RCC 7860 (cell line): ENCODE measurements at places on chromosomes 7 and 10.

DNA sequence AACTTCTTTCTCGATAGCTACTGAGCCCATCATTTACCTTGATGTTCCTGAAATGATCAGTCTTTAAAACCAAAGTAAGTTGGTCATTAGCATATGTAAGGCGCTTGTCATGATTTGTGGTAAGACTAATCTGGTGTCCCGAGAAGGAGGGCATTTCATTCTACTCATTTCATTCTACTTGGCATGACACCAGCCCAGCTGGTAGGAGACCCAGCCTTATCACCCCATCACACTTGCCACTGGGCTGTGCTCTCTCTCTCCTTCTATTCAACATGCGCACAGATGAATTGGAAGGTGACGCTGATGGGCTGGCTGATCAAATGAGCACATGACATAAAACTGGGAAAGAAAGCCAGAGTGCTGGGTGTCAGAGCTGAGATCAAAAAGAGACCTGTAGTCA lies 65.7 kb downstream of the CRTAC1 start:
- DNase-seq: no peak

- no peak for DNase-seq
These were observed 271.6 kb downstream of the GFRA1 start for GRCh38 chr10:116001262-116001857.

DNA sequence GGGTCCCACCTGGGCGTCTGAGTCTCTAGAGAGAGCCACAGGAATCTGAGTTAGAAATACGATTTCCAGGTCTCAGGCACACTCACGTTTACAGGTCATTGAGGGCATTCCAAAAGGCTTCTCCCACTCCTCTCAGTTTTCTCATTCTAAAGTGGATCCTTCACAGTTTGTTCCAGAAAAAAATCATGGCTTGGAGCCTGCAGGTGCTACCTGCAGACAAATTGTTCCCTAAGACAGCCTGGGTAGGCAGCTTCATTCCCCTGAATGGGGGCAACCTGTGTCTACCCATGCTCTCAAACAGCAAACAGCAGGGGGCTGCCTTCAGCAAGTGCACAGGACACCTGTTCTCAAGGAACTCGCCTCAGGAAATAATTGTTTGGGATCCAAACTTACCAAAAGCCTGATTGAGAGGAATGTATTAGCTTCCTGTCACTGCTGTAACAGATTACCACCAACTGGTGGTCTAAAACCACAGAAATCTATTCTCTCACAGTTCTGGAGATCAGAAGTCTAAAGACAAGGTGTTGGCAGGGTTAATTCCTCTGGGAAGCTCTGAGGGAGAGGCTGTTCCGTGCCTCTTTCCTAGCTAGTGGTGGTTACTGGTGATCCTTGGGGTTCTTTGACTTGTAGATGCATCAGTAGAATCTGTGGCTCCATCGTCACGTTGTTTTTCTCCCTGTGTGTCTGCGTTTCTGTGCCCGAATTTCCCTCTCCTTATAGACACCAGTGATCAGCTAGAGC lies 117.2 kb downstream of the RAB11FIP2 start:
- DNase-seq: no peak

- DNase-seq: peak; percentile 46
These were observed 154.8 kb upstream of the PRSS58 start for GRCh38 chr7:142412551-142413193.

- DNase-seq: no peak
These were observed 227.4 kb downstream of the CELF2 start for GRCh38 chr10:11245095-11245479.

- DNase-seq: peak; percentile 83
These were observed 74.0 kb downstream of the DGKI start for GRCh38 chr7:137772748-137773147.
